ENCODE measurements at places on chromosomes 12 and 14. TPM values are rescaled to one million over a fixed set of nuclear protein-coding genes. Genes with fewer than 3 reads are reported as not detected.

GRCh38 chr14:61542848-61543790 is 152.2 kb upstream of the HIF1A start:
- DNase-seq, result no peak

DNA sequence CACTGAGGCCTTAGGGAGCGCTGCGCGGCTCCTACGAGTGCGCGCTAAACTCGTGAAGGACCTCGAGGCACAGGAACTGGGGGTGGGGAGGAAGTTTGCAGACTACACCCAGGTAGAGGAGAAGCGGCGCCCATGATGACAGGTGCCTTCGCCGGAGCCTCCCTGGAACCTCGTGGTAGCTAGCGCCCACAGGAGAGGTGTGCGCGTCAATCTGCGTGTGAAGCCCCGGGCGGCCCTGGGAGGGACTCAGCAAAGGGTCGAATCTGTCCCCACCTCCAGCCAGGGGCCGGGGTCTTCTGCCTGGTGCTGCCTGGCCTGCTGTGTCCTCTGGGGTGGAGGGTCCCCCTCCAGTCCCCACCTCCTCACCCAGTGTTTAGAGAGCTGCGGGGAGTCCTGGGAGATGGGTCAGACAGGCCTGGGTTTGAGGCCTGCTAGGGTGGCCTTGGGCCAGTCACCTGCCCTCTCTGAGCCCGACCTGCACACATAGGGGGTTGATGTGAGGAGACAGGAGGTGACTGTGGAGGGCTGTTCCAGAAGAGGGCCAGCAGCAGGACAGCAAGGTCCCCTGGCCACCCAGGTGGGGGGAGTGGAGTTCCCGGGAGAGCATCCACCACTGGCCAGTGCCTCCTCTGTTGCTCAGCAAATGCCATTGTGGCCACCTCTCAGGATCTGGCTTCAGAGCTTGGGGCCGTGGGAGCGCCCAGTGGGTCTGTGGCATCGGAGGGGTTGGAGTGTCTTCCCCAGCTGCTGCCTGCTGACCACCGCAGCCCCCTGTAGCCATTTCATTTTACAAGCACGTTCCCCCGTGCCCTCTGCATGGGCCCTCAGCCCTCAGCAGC is 20.2 kb upstream of the KIF26A start:
- no peak for DNase-seq

DNA sequence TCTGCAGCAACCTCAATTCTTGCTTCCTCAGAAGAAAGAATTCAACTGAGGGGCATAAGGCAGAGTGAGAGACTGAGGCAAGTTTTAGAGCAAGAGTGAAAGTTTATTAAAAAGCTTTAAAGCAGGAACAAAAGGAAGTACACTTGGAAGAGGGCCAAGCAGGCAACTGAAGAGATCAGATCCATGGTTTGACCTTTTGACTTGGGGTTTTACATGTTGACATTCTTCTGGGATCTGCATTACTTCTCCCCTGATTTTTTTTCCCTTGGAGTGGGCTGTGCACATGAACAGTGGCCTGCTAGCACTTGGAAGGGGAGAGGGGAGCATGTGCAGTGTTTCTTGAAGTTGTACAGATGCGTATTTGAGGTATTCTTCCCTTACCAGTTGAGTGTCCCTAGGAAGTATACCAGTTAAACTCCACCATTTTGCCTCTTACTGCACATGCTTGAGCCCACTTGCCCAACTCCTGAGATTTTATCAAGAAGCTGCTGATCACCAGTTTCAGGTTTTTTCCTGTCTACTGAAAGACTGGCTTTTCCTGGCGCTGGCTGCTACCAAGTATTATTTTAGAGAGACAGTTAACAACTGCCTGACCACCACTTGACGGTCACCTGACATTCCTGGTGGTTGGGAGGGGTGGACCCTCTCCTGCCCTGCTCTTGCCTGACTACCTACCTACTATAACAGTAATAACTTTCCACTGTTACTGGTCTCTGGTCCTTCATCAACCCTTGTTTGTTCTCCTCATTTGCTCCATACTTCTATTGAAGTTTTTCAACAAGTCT is 26.0 kb upstream of the TMTC2 start:
- DNase-seq, result no peak

GRCh38 chr14:92481811-92482555 is 31.6 kb upstream of the RIN3 start:
- no peak for DNase-seq

DNA sequence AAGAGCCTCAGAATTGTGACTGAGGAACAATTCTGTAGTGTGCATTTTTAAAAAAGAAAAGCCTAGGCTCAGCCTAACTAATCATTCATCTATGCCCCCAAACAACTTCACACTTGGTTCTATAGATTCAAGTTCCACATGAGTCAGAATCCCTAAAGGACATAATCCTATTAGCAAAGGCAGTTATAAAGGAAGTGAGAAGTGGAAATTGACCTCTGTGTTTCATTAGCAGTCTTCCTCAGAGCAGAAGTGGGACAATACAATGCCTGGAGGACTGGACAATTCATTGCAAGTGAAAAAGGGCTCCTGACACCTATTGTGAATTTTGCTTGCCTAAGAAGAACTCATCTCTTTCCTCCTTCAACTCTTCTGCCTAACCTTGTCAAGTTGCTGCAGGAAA is 222.3 kb downstream of the PTPRO start:
- no peak for DNase-seq

- DNase-seq, result no peak
Observed at GRCh38 chr12:58291106-58291505, 349.7 kb downstream of the ATP23 start.

DNA sequence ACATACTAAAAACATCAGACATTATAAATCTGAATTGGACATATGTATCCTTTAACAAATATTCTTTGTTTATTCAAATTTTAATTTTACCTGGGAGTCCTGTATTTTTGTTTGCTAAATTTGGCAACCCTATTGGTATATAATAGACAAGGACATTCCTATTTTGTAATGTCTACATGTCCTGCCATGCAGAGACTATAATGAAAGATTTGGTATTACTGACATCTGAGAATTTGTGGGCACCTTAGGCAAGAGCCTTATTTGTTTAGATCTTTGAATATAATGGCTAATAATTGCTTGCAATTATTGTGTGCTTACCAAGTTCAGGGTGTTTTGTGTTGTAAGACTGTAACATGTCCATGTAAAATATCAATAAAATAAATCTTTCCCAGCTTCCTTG is 334.4 kb downstream of the KCNH5 start:
- DNase-seq, result no peak

DNA sequence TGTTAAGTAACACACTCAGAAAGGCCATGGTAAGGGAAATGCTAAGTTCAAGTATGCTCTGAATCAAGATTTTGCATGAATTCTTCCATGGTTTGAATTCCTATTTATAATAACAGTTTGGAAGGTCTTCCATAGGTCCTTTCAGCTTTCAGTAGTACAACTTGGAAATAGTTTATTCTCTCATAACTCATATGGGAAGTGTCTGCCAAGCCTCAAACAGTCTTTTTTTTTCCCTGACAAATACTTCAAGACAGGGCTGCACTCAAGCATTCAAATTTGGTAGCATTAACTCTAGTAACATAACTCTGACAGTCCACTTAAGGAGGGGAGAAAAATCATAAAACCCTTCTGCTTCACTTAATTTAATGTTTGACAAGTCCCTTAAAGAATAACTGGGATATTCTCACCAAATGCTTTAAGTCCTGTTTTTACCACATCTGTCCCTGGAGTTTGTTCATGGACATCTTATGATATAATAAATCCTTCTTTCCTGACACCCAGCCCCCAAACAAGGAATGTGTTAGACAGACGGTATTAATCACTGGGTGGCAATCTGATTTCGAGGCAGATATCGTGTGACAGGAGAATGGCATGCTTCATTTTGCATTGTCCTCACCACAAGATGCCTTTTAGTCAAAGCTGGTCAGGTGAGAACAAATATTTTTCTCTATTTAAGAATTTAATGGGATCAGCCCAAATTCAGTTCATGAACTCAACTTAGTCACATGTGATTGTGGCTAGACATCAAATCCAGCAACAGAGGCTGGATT is 165.7 kb downstream of the BMP4 start:
- no peak for DNase-seq

- no peak for DNase-seq
Observed at GRCh38 chr12:40325349-40325960, 100.7 kb downstream of the LRRK2 start.

GRCh38 chr12:1559676-1560091 is 34.7 kb downstream of the FBXL14 start:
- DNase-seq, result no peak

- no peak for DNase-seq
Observed at GRCh38 chr12:31234053-31234840, 91.7 kb downstream of the SINHCAF start.

DNA sequence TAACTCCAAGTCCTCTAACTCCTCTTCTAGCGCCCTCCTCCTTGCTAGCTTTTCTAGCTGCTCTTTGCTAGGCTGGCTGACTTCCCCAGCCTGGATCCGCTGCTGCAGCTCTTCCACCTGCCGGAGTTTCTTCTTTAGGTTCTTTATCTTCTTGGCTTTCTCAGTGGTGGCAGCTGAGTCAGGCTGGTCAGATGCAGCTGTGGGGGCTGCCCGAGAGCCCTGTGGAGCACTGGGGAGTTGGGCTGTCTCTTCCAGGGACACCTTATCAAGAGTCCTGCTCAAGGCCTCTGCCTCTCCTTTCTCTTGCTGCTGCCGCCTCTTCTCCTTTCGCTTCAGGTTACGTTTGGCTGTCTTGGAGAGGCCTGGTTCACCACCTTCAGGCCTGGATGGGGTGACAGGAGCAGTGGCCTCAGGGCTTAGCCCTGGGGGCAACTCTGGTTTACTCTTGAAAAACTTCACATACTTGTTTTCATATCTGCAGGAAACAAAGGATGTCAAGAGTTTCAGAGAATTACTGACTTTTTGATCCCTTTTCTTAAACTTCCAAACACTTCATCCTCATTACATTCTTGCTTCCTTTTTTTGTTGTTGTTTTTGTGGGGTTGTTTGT is 25.7 kb downstream of the PYM1 start:
- DNase-seq, result no peak

NYNRIN gene
- total RNA-seq, result 37.2 TPM

MAP1LC3B2 gene
- 2.3 TPM for total RNA-seq

- no peak for DNase-seq
Observed at GRCh38 chr14:50230401-50230700, 1.0 kb downstream of the SOS2 start.

DNA sequence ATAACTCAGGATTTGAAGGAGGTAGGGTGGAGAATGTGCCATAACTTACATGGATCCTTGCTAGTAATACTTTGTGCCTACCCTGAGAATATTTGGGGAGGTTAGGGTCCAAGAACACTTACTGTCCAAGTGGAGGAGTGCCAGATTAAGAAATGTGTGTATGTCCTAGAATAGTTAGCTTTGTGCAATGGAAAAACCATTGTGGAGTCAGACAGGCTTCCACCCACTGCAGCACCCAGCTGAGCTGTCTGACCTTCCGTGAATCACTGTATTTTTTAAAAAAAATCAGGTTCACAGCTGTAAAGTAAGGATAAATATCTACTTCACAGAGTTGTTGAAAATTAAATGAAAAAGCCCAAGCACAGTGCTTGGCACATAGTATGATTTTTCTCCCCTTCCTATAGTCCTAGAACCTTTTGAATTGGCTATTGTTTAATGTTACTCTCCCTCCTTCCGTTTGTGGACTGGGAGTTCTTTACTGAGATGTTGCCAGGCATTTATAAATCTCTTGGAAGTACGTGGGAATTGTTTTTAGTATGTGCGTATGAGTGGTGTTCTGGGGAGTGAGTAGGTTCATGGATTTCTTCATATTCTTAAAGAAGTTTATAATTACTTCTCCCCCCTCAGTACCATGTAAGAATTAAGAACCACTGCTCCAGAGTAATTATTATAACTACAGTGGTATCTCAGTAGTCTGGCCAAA is 9.2 kb downstream of the RAB21 start:
- DNase-seq, result peak; percentile 34

DNA sequence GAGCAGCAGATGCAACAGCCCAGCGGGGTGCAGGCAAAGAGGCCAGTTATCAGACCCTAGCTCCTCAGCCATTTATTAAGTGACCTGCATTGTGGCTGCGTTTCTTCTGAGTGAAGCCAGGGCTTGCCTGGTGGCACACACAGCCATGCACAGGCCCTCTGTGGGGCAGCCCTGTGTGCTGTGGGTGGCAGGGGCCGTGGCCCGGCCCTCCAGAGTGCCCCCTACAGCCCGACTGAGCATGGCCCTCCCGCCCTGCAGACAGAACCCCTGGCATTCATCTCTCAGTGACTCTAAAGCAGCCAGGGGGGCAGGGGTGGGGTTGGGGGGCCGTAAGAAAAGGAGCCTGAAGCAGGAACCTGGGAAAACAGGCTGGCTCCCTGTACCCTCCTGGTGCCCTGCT is 226.0 kb upstream of the PWP1 start:
- DNase-seq, result no peak
